ENCODE measurements at places on chromosomes 13 and 19.

DNA sequence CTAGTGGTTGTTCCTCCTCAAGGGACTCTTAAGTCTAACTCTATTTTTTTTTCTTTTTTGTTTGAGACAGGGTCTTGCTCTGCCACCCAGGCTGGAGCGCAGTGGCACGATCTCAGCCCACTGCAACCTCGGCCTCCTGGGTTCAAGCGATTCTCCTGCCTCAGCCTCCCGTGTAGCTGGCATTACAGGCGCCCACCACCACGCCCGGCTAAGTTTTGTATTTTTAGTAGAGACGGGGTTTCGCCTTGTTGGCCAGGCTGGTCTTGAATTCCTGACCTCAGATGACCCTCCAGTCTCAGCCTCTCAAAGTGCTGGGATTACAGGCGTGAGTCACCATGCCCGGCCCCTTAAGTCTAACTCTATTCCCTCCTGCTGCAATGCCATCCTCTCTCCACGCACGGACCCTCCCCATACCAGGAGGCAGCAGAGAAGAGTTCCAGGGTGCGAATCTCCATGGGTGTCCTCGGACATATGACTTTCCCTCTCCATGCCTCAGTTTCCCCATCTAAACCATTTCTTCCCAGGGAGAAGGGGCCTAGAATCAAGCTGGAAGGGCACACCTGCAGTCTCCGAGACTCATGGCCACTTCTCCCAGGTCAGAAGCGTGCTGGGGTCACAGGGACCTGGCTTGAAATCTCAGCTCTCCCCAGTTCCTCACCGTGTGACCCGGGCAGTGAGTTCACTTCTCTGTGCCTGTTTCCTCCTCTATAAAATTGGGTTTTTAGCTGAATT is 6.0 kb upstream of the BCL3 start:
- DNase-seq = no peak

- peak; percentile 55 for DNase-seq
These were observed 2.7 kb downstream of the ING1 start for GRCh38 chr13:110716247-110716515.

DNA sequence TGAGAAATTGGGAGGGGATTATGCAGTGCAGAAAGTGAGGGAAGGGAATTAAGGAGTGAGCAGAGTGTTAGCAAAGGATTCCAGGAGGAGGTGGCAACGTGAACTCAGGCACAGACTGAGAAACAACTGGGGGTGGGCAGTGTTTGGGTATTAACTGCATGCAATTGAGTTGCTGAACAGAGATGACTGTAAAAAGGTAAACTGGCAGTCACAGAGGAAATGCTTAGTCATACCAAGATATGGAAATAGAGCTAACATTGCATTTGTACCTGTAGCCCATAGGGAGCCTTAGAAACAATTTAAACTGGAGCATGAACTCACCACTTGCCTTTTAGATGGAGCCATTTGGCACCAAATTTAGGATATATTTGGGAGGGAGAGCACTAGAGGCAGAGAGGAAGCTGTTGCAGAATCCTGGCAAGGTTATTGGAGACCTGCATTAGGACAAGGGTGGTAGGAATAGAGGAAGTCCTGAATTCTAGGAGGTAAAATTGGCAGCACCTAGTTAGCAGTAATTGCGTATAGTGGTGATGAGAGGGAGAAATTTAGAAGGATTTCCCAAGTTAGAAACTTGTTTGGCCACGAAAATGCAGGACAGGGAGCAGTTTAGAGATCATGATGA is 100.6 kb upstream of the FRY start:
- DNase-seq = no peak

- no peak for DNase-seq
These were observed 64.6 kb downstream of the GGACT start for GRCh38 chr13:100523981-100524386.

- peak; percentile 15 for DNase-seq
These were observed 33.3 kb downstream of the IGFL2 start for GRCh38 chr19:46181388-46181779.

DNA sequence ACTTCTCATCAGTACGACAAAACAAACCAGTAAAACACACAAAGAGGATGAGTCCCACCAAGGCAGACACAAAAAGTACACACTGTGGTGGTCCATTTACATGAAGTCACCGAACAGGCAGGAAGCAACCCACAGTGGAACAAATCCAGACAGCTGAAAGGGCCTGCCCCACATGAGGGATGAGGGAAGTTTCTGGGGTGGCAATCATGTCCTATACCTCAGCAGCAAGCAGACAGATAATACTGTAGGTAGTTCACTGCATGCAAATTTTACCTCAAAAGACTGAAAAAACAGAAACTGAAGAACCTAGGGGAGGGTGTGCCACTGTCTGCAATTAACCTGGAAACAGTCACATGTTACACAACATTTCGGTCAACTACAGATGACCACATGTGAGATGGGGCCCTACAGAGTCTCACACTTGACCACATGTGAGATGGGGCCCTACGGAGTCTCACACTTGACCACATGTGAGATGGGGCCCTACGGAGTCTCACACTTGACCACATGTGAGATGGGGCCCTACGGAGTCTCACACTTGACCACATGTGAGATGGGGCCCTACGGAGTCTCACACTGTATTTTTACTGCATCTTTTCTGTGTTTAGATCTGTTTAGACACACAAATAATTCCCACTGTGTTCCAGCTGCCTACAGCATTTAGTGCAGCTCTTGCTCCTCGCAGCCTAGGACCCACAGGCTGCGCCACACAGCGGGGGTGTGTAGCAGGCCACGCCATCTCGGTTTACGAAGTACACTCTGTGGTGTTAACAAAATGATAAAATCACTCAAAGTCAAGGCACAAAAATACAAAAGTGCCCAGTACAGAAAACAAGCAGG is 22.2 kb downstream of the PCID2 start:
- DNase-seq = no peak

- DNase-seq = no peak
These were observed 33.6 kb upstream of the EDNRB start for GRCh38 chr13:77952276-77952675.

- DNase-seq = no peak
These were observed 4.2 kb downstream of the TMEM255B start for GRCh38 chr13:113763254-113763653.

DNA sequence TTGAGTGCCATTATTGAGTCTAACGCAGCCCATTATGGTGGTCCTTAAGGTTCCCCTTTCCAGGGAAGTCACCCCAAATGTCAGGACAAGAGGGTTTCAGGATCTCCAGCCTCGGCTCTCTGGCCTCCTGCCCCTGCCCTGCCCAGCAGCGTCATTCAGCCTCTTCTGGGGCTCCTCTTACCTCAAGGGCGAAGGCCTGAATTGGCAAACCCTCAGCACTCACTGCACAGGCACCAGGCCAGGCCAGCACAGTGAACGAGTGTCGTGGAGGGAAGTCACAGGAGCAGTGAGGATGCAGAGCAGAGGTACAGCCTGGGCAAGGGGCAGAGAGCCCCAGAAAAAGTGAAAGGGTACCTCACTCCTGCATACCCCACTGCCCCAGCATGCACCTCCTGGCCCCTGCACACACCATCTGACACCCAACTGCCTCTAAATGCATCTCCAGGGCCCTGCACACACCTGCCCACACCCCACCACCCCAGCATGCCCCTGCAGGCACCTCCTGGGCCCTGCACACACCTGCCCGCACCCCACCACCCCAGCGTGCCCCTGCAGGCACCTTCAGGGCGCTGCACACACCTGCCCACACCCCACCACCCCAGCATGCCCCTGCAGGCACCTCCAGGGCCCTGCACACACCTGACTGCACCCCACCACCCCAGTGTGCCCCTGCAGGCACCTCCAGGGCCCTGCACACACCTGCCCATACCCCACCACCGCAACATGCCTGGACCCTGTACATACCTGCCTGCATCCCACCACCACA is 19.8 kb downstream of the SLC25A42 start:
- no peak for DNase-seq

- DNase-seq = no peak
These were observed 75.6 kb upstream of the TM9SF2 start for GRCh38 chr13:99425485-99426341.

DNA sequence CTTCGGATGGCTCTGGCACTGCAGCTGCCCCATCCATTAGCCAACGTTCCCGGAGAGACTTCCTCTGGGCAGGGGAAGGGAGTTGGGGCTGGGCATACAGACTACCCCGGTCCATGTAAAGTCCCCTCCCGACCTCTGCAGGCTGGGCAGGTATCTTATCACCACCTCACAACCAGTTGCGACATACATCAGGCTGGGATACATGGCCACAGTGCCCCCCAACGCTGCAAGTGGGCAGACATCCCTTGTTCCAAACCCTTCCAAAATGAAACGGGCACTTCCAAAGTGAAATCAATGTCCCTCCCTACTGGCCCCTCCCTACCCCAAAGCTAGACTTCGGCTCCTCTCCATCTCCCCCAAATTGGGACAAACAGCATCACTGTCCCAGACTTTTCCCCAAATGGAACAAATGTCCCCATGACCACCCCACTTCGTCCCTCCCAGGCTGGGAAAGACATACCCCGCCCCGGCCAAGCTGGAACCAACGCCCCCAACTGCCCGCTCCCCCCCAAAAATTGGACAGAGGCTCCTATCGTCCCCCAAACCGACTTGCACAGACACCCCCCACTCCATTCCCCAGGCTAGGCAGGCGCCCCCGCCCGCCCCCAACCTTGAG is 5.0 kb downstream of the PALM3 start:
- no peak for DNase-seq

DNA sequence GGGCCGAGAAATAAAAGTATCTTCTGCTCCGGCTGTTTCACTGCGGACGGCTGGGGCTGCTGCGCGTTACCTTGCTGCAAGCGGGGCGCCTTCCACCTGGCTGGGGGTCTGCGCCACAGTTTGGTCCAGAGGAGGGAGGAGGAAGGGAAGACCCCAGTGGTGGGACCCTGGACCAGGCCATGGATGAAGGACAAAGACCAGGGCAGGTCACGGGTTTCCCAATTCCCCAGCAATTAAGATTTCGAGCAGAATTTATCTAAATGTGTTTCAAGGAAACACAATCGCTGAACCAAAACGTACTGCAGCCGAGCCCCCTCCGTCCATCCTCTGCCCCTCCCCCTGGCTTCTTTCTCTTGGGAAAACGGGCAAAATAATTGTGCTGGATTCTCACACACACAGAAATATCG is 2.9 kb downstream of the SOX1 start:
- no peak for DNase-seq

DNA sequence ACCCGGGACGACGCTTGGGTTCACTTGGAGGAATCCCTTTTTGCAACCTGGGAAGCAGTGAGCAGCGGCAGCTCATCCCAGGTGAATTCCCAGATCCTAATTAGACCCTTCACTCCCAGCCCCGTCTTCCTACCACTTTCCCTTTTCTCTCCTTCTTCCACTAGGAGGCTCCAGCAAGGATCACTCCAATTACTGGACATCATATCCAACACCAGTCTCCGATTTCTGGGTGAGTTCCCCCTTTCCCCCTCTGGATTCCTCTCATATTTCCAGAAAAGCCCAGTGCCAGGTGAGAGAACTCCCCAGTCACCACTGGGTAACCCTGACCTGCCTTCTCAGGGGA is 17.1 kb upstream of the ZSCAN4 start:
- DNase-seq = no peak

GRCh38 chr19:42185277-42185676 is 32.2 kb downstream of the DEDD2 start:
- DNase-seq = no peak

DNA sequence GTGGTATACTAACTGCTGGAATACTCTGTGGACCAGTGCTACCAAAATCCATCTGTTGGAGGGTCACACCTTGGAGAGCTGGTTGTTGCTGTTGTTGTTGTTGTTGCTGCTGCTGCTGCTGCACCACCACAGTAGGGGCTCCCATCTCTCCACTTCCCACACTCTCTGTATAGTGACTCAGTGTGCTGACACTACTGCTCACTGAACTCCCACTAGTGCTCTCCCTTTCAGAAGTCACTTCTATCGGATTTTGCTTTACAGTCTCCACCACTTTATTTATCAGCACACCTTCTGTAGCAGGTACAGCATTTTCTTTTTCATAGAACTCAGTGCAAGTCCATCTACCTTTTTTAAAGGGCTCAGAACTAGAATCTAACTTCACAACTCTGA is 1.7 kb downstream of the TSC22D1 start:
- DNase-seq = no peak

DNA sequence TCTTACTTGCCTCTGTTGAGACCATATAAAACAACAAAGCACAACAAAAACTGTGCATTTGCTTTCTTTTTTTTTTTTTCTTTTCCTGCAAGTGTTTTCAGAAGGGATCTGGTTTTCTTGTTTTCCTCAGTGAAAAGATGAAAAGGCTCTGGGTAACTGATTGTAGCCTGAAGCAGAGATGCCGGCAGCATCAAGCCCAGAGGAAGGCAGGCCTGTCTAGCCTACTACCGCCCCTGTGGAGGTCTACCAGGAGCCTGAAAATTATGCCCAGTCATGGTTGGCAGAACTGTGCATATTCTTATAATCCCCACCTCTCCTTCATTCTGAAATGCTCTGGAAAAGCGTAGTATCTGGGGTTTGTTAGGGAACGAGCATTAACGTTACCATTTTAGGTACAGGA is 32.6 kb upstream of the MEDAG start:
- no peak for DNase-seq

- DNase-seq = no peak
These were observed 107.2 kb upstream of the HTR2A start for GRCh38 chr13:47004027-47004426.

DNA sequence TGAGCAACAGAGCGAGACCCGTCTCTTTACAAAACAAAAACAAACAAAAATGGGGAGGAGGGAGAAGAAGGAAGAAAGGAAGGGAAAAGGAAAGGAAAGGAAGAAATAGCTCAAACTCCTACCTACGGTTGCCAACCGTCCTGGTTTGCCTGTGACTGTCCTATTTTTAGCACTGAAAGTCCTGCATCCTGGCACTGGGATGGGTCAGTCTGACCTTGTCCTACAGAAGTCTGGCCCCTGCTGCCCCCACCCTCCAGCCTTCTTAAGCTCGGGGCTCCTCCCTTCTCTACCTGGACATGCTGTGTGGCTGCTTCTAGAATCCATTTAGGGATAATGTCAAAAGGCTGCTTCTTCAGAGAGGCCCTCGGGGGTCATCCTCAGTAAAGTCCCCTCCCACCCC is 1.2 kb upstream of the STXBP2 start:
- DNase-seq = no peak

GRCh38 chr13:20709782-20710181 is 6.3 kb downstream of the IL17D start:
- no peak for DNase-seq

DNA sequence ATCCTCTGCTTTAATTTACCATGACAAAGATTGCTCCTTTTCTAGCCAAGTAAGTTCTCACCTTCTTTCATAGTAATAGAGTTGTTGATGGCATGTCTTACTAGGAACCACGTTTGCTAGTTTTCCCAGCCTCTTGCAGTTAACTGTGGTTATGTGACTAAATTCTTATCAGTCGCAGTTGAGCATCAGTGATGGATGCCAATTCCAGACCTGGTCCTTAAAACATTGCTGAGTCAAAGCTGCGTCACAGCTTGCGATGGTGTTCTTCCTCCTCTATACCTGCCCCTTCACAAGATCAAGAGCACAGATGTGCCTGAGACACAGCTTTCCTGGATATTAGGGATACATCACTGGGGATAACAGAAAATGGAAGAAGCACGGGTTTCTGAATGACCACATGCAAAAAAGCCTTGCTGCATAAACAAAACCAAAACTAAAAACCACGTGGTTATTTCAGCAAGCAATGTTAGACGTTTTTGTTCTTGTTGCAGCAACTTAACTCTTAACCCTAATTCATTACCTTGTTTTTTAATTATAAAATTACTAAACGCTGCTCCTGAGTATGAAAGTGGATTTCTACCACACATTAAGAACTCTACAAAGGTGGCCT is 97.6 kb upstream of the DACH1 start:
- DNase-seq = peak; percentile 19

- no peak for DNase-seq
These were observed 55.8 kb downstream of the AKAP11 start for GRCh38 chr13:42327725-42328124.

Data from RKO (cell line).